AG04450 (cell line): ENCODE measurements at places on chromosomes 5 and 9.
A peak's percentile ranks its signal among the peaks of the same experiment; 100 is the strongest.

DNA sequence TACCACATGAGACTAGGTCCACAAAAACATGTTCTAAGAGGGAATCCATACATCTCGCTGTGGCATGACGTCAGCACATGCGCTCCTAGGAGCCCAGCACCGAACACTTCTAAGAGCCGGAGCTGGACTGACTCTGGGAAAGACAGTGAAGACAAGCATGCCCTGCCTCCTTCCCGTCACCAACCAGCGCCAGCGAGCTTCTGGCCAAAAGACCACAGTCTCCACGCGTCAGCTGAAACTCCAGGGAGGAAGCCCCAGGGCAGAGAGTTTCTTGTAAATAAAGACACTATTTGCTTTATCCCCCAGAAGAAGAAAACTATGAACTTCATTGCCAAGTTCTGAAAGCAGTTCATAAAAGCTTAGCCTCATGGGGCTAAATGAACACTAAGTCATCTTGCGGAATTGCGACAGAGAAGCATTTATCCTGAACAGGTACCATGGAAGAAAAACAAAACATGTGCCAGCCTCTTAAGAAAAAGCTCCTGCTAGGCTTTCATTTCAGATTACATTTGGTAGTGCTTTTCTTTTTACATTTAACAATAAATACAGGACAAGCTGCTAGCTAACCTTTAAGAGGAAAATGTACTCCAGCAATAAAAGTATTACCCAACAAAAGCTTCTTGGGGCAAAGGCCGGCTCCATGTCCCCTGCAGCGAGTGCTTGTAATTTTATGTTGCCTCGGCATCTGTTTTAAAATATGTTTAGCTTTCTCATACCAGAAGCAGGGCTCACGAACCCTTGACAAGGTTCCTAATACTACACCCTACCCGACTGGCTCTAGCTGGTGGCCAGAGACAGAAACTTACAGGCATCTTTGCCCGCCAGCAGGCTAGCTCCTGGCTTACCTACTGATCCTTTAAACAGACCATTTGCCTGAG, 96.5 kb downstream of the PRRT1B start:
- no peak for DNase-seq

DNA sequence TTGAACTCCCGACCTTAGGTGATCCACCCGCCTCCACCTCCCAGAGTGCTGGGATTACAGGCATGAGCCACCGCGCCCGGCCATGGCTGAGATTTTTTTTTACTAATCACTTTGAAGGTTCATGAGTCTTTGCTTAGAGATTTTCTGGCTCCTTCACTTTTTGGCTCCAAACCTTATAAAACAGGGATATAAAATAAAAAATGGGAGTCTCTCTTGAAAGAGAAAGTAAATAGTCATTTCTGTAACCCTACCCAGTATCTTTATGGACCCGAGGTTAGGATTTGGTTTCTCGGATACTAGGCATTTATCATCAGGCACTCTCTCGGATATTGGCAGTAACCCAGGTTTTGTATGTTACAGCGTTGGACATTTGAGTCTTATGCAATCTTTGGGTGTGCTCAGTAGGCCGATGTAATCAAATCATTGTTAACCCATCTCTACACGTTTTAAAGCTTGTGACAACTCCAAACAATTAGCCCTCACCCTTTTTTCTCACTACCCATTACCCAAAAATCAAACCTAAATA, 25.3 kb downstream of the STXBP1 start:
- peak; percentile 56 for DNase-seq

DNA sequence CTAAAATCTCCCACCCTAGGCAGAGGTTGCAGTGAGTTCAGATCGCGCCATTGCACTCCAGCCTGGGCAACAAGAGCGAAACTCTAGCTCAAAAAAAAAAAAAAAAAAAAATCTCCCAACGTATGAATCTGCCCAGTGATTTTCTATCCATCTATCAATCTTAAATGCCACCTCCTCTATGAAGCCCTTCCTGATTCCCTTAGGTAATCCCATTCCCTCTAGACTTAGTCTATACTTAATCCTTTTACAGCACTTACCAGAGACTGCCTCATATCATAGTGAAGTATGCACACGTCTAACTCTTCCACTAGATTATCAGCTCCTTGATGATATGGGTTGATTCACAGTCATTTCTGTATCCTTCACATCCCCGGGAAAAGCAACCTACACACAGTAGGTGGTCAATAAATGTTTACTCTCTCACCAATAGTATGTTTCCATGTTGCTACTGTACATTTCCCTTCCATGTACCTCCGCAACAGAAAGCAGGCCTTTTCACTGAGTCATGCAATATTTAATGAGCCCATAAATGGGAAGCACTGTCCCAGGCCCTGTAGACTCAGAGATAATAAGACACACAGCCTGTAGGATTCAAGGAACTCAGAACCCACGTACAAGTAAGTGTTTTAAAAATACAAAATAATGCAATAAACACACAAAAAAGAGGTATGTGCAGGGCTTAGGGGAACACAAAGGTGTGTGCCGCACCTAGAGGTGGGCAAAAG, 1.2 kb downstream of the DROSHA start:
- no peak for DNase-seq

DNA sequence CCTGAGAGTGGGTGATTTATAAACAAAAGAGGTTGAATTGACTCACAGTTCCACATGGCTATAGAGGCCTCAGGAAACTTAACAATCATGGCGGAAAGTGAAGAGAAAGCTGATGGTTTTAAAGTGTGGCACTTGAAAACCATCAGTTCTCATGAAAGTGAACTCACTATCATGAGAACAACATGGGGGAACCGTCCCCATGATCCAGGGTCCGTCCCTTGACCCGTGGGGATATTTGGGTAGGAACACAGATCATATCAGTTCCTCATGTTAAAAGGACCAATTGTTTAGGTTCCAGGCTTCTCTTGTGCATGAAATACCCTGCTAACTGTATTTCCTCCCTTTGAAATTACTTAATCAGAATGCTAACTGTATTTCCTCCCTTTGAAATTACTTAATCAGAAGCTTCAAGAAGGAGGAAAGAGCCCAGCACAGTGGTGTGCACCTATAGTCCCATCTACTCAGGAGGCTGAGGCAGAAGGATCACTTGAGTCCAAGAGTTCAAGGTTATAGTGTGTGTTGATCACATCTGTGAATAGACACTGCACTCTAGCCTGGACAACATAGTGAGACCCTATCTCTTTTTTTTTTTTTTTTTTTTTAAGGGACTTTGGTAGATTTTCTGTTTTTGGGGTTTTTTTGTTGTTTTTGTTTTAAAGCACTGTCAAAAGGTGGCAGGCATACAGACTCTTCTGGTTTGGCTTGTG, 24.8 kb downstream of the TTC1 start:
- no peak for DNase-seq

- no peak for DNase-seq
Observed at GRCh38 chr9:33080534-33080933, 4.1 kb upstream of the SMU1 start.

- DNase-seq = no peak
Observed at GRCh38 chr9:79667120-79667519, 95.4 kb downstream of the TLE4 start.

DNA sequence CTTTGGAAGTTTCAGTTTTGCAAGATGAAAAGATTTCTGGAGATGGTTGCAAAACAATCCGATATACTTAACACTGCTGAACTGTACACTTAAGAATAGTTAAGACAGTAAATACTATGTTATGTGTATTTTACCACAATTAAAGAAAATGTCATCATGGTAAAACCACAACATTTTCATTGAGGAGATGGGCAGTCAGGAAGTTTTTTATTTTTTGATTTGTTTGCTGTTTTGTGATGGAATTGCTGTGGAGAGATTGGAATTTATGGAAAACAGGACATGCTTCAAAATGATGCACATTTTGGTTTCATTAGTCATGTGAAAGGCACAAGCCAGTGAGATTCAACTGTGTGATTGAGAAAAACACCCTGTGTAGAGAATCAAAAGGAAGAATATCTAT, 90.5 kb upstream of the AGXT2 start:
- no peak for DNase-seq

DNA sequence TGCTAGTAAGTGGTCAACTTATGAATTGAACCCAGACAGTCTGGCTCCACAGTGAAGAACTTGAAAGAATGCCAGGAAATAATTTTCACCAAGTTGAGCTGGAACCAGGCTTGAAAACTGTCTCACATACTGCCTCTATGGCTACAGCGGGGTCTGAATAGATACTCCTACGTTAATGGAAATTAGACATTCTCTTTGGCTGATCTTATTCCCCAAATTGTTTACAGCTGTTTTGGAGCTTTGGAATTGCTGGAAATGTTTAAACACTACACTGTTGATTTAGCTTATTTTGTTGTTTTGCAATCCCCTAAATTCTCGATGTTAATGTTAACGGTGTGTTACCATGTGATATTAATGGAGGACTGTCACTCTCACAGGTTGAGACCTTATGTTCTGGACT, 146.4 kb downstream of the FBXL7 start:
- no peak for DNase-seq

DNA sequence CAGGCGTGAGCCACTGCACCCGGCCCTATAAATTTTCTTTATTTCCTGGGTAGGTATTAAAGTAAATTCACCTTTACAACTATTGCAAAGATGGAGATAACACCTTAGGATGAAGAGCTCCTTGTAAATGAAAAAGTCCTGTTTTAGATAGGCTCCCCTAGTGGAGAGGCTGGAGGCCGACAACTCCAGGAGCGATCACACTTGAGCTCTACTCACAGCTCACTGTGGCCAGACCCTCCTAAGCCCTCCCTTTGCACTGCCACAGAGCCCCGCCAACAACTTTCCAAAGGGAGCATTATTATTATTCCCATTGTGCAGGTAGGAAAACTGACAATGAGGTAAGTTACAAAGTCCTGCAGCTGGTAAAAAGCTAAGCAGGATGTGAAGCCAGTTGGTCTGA, 139.1 kb upstream of the ERCC6L2 start:
- no peak for DNase-seq

DNA sequence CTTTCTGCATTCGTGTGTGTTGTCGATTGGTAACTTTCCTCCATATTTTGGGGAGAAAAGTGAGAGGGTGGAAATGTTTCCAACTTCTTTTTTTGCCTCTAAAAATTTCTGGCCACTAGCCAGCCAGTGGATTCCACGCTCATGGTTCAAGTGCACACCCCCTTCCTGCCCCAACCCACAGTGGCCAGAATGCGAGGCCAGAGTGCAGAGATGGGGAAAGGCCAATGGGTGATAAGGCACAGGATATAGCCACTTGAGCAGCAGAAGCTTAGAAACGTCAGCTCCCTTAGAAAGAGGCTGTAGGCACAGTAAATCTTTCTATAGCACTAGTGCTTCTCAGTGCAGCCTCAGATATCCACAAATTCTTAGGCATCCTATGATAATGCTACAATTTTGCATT, 75.8 kb upstream of the ADRB2 start:
- no peak for DNase-seq

DNA sequence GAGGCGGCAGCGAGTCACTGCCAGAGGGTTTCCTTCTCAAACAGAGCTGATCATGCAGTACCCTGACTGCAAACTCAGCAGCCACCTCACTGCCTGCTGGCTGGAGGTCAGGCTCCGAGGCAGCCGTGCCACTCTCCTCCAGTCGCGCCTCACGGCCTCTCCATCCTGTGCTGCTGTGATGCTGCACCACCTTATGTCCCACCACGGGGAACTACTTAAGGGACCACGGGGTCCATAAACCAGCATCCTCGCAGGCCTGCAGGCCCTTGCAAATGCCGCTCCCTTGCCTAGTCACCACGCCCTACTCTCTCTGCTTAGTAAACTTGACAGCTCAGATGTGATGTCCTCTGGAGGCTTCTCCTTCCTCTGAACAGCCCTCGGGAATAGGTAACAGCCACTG, 99.2 kb downstream of the CRB2 start:
- DNase-seq = no peak

- DNase-seq = no peak
Observed at GRCh38 chr9:129522351-129522750, 98.5 kb downstream of the C9orf50 start.

- DNase-seq = no peak
Observed at GRCh38 chr9:90308691-90309090, 333.9 kb downstream of the DIRAS2 start.

DNA sequence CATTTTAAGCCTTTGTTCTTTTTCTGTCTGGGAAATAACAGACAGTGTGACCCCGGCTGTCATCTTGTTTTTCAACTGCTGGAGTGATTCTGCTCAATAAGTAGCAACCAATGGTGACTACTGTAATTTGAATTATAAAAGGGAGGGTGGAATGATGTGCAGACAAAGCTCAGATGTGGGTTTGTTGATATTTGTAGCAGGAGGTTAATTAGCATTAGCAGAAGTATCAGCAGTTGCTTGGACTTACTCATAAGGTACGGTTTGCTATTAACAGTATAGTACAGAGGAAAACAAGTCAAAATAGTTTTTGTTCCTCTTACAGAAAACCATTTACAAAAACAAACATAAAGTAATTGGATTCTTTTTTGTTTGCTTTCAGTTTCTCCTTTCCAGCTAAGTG, 140.4 kb downstream of the TUSC1 start:
- DNase-seq = no peak

DNA sequence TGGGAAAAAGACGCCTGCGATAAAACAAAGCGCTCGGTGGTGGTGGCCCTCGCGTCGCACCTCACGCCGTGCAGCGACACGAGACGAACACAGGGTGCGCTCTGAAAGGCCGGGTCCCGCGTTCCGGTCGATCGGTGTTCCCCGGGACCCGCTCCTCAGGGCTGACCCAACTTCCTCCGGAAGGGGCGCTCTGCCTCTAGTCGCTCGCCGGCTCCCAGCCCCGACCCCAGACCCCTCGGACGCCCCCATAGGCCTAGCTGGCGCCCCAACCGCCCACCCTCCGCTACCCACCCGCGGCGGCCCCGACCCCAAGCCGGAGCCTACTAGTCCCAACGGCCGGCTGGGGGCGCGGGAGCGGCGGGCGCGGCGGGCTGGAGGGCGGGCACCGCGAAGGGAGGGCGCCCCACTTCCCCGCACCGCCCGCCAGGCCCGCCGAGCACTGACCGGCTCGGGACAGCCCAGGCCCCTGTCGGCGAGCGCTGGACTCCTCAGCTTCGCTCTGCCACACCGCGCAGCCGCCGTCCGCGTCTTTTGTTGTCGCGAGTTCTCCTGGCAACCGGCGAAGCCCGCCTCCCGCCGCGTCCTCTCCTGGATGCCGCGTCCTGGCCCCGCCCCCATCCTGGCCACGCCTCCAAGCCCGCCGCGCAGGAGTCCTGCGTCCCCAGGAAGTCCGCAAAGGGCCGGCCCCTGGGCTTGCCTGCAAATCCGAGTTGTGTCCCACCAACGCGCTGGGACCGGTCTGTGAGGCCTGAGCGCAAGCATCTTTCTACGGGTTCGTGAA, at the start of gene KIF27:
Gene KIF27 (minus strand): TSS at position 506 of the 781 bp plus-strand sequence. CDS start 5,841 bp downstream, outside the sequence.
- peak; percentile 94 for DNase-seq

- no peak for DNase-seq
Observed at GRCh38 chr5:102077920-102078319, 218.2 kb downstream of the SLCO4C1 start.

- DNase-seq = peak; percentile 92
Observed at GRCh38 chr9:91771027-91771426, 179.0 kb downstream of the ROR2 start.
